ENCODE measurements at places on chromosomes 7 and 10. TPM values are rescaled to one million over a fixed set of nuclear protein-coding genes. Genes with fewer than 3 reads are reported as not detected.

Gene C10orf88
- total RNA-seq = 4.9 TPM

Gene SPRN
- total RNA-seq = not detected

Gene SLC35B4
- 5.5 TPM for total RNA-seq

Gene MOGAT3
- 44.8 TPM for total RNA-seq

Gene DDC
- total RNA-seq = 42.1 TPM

Gene NEUROD6
- total RNA-seq = not detected

All from transverse colon (tissue), 4 donors.